Fibroblast of skin of abdomen (primary cell): ENCODE measurements at places on chromosomes 4 and X.

GRCh38 chrX:129600981-129601424, 53.8 kb downstream of the APLN start:
- no peak for DNase-seq

- DNase-seq, result no peak
Measured at GRCh38 chrX:130301977-130302376, 33.3 kb upstream of the ZNF280C start.

DNA sequence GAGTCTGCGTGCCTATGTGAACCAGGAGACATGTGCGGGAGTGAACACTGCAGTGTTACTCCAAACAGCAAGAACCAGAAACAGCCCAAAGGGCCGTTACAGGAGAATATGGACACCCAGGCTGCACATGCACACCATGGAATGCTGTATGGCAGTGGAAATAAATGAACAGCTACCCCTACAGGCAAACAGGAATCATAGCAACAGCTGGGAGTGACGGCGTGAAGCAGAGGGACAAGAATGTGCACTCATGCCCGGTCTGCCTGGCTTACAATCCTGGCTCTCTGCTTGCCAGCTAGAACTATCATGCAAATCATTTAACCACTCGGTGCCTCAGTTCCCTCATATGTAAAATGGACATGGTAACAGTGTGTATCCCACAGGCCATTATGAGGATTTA, 16.6 kb downstream of the GPKOW start:
- DNase-seq, result peak; percentile 20

- peak; percentile 93 for DNase-seq
Measured at GRCh38 chr4:47624031-47624441, 139.0 kb downstream of the ATP10D start.

DNA sequence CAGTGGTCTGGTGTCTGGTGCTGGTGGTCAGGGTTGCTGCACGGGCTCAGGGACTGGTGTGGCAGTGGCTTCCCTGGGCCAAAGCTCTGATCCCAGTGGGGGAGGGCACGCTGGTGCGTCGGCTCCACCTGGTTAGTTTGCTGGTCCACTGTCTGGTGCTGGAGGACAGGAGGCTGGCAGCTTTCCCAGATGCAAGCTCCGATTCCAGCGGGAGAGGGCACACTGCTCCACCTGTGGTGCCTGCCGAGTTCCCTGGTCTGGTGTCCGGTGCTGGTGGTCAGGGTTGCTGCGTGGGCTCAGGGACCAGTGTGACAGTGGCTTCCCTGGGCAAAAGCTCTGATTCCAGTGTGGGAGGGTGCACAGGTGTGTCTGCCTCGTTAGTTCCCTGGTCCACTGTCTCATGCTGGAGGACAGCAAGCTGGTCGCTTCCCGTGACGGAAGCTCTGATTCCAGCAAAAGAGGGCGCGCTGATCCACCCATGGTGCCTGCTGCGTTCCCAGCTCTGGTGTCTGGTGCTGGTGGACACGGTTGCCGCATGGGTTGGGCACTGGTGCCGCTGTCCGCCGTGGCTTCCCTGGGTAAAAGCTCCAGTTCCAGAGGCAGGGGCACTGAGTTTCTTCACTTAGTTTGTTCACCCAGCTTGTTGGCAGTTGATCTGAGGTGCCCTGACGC, 5.8 kb downstream of the VMA21 start:
- DNase-seq, result no peak

DNA sequence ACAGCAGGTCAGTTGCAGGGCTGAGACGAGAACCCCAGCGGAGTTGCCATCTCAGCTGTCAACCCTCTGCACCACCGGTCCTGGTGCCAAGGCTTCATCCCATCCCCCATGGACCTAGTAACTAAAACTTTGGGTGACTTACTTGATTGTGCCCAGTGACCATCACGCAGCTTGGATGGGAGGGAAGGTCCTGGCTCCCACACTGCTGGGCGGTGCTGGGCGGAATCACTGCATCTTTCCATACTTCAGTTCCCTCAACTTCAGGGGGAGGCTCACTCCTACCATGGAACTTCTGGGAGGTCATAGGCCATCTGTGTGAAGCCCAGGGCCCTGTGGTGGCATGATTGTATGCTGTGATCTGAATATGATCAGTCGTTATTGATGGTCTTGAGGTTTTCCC, 26.2 kb upstream of the JAKMIP1 start:
- no peak for DNase-seq

GRCh38 chrX:107117993-107118321, 665 bp downstream of the RBM41 start:
- no peak for DNase-seq

DNA sequence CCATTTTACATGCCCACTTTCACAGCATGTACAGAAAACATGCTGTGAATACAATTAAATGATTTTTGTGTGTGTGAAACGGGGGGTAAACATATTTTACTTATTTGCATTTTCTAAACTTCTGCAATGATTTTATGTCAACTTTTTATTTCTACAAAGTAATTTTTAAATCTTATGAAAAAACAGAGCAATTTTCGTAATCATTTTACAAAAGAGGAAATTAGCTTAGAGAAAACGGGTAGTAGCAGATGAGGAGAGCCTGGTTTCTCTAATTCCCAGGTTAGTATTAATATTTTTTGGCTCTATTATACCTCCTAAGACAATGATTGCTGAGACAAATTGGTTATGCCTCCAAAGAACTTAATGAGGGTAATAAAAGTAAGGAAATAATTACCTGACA, 3.2 kb downstream of the TKTL2 start:
- no peak for DNase-seq

GRCh38 chrX:276581-277201, 4.5 kb upstream of the PLCXD1 start:
- peak; percentile 61 for DNase-seq

DNA sequence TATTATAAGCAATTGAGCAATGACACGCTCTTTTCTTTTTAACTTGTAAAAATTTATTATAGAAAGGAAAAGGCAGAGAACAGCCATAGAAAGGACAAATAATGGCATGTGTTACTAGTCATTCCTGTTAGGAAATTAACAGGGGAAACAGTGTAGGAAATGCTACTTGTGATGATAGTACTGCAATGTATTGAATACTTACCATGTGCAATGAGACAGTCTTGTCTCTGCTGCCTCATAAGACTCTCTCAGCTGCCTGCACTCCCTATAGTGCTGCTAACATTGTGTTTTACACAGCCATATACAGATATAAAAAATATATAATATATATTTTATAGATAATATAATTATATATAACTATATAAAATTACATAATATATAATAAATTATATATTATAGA, 62.3 kb upstream of the SHOX start:
- DNase-seq, result no peak

- DNase-seq, result no peak
Measured at GRCh38 chrX:87425618-87426017, 92.0 kb upstream of the KLHL4 start.

- peak; percentile 46 for DNase-seq
Measured at GRCh38 chr4:742742-743311, 37.2 kb downstream of the PCGF3 start.
